ENCODE measurements at places on chromosomes 6 and 20.

GRCh38 chr20:34634392-34634791 is 42.5 kb downstream of the PIGU start:
- no peak for DNase-seq

- DNase-seq, result no peak
These were observed 444.7 kb downstream of the TENT5A start for GRCh38 chr6:81307651-81308214.

- DNase-seq, result no peak
These were observed 1.5 kb upstream of the SLC17A3 start for GRCh38 chr6:25875563-25875905.

DNA sequence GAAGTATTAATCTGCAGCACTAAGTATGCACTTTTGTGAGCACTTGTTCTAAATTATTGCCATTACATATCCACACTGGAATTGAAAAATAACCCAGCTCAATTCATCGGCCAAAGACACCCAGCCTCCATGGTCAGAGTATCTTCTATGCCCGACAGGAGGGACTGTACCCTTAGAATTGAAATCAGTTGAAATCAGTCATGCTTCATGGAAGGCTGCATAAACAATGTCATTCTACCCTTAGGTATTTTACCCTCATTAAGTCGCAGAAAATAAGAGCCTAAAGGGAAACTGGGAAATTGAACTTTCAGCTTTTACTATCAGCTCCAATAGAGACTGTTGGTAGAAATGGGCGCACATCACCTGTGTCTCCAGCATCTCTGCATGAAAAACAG is 2.9 kb upstream of the RAMACL start:
- no peak for DNase-seq

GRCh38 chr6:106540432-106540831 is 88.9 kb downstream of the RTN4IP1 start:
- no peak for DNase-seq

DNA sequence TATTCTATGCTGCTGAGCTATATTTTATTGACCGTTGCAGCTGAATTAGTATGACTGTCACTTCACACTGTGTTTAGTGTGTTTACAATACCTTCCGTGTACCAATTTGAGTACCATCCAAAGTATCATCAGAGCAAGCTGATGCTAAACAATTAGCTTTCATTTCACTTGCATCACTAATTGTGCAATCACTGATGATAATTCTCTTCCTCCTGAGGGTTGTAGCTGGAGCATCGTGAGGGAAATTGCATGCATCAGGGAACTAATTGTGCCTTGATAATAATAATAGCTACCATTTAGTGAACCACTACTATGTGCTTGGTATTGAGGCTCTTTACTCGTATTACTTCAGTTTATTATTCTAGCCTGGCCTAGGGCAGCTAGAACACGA is 384.8 kb upstream of the SOX4 start:
- DNase-seq, result no peak

DNA sequence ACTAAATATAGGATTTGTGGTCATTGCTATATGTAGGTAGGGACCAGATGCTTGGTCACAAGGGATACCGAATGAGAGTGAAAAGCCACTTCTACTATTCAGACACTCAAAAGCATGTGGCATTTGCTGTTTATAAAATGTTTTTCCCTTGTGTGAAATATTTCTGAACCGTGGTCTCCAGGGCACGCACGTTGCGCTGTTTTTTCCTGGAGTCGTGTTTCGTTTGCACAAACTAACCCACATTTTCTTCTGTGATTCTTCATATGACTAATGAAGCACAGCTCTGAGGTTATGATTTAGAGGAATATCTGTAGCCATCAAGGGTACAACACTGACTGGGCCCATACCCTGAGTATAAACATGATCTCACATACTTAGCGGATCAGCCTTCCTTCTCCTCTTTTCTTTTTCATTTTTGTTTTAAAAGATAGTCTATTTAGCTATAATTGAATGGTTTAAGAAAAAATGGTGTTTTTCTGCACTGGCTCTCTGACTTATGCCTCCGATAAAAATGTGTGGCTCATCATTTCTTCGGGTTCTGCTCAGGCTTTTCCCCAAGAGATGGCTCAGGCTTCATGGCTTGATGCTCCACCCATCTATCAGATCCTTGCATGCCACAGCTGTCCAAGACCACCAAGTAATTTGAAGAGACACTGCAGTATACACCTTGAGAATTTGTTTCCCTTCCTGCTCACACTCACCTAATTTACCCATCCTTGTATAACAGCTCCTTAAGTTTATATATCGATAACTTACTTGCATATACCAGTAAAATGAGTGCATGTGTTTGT is 59.9 kb upstream of the HBS1L start:
- no peak for DNase-seq

- no peak for DNase-seq
These were observed 6.0 kb upstream of the DSP start for GRCh38 chr6:7535498-7535897.

DNA sequence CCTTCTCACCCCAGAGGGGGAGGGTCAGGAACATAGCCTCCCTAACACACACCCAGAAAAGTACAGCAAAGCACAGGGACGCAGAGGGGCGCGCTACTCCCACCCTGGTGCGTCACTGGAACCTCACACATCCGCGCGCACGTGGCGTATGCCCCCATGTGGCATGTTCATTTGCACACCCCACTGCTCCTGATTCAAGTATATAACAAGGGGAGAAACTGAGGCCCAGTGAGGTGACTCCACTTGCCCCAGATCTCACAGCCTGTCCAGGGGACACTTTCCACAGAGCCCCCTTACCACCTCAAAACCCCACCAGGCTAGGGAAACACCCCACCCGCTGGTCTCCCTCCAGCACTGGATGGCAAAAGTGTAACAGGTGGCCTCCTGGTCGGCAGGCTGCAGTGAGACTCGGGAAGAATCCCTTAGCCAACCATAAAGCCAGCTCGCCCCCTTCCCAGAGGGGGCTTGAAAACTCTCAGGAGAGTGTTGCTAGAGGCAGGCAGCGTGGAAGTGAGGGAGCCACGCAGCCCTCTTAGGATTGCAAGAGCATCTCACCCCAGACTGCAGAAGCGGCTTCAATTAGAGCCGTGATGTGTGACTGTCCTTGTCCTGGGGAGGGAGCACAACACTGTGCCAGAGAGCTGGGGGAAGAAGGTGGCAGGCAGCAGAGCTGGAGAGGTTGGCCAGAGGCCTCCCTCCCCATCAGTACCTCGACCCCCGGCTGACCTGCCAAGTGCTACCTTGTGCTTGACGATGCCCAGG is at the start of gene GRM4:
Gene GRM4 (minus strand): TSS at position 67 of the 762 bp plus-strand sequence. CDS start 12,591 bp downstream, outside the sequence.
- DNase-seq, result no peak

DNA sequence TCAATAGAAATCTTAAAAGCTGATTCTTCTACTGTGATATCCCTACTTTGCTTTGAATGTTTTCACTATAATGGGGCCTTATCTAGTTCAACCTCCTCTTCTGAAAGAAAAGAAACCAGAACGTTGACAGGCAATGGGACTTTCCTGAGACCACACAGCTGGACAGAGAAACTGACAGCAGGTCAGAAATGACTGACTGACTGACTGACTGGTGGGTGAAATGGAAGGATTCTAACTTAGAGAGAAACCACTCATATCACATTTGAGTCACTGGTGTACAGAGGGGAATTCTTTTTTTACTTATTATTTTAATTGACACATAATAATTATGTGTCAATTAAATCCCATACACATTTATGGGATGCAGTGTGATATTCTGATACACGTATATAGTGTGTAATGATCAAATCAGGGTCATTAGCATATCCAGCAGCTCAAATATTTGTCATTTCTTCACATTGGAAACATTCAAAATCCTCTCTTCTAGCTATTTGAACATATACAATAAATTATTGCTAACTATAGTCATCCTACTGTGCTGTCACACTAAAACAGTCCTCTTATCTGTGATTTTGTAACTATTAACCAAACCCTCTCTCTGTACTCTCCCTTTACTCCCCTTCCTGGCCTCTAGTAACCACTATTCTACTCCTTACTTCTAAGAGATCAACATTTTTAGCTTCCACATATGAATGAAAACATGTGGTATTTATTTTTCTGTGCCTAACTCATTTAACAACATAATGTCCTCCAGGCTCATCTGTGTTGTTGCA is 64.8 kb upstream of the NRSN1 start:
- no peak for DNase-seq

- no peak for DNase-seq
These were observed 72.2 kb downstream of the RPP40 start for GRCh38 chr6:4931530-4932227.

DNA sequence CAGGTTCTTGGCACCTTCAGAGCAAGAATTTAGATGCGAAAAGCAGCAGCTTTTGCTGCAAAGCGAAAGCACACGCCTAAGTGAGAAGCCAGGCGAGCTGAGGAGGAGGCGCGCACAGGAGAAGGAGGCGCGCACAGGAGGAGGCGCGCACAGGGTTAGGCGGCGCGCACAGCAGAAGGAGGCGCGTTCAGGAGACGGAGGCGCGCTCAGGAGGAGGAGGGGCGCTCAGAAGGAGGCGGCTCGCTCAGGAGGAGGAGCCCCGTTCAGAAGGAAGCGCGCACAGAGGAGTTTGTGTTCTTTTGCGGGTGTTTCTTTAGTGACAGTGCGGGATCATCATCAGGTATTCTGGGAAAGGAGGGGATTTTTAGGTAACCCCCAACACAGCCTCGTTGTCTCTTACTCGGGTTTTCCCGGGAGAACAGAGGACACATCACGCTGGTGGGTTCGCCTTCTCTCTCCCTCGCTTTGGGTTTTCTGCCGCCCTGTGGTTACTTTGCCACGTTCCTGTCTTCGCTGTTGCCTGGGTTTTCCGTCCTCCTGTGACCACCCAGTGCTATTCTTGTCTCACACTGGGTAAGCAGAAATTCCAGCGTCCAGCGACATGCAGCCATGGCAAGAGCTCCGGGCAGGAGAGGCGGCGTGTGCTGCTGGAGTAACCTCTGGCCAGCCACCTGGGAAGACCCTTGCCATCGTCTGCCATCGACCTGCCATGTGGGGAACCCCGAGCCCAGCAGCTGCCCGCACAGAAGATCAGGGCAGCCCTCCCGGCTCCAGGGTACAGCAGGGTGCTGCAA is 47.0 kb downstream of the WDR27 start:
- peak; percentile 74 for DNase-seq

GRCh38 chr6:88855541-88856147 is 107.8 kb downstream of the RNGTT start:
- DNase-seq, result no peak

- DNase-seq, result no peak
These were observed 78.0 kb downstream of the VEGFA start for GRCh38 chr6:43847741-43848630.

GRCh38 chr6:96926425-96926824 is 1.9 kb downstream of the KLHL32 start:
- DNase-seq, result no peak

DNA sequence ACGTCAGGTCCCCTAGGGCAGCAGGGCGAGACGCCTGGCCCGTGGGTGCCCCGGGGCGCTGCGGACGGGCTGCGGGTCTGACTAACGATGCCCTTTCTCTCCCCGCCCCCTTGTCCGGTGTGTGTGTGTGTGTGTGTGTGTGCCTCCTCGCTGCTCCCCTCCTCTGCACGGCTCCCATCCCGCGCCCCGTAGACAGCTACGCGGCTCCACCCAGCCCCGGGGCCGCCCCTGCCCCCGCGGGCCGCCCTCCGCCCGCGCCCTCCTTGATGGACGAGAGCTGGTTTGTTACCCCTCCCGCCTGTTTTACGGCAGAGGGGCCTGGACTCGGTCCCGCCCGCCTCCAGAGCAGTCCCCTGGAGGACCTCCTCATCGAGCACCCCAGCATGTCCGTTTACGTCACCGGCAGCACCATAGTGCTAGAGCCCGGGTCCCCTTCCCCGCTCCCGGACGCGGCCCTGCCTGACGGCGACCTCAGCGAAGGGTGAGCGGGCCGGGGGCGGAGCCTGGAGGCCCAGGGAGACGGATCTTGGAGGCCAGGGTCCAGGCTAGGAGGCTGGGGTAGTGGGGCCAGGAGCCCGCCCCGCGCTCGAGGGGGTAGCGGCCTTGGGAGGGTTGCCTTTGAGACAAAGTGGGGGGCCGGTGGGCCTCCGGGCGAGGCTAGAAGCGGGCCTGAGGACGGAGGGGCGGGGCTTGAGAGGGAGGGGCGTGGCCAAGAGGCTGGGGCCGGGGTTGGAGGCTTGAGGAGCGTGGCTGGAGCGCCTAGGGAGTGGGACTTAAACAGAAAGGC is 5.1 kb downstream of the TP53INP2 start:
- peak; percentile 72 for DNase-seq

- DNase-seq, result peak; percentile 78
These were observed 256.5 kb upstream of the RREB1 start for GRCh38 chr6:6851059-6851948.

GRCh38 chr20:25129428-25129827 is 47.5 kb upstream of the VSX1 start:
- DNase-seq, result no peak

DNA sequence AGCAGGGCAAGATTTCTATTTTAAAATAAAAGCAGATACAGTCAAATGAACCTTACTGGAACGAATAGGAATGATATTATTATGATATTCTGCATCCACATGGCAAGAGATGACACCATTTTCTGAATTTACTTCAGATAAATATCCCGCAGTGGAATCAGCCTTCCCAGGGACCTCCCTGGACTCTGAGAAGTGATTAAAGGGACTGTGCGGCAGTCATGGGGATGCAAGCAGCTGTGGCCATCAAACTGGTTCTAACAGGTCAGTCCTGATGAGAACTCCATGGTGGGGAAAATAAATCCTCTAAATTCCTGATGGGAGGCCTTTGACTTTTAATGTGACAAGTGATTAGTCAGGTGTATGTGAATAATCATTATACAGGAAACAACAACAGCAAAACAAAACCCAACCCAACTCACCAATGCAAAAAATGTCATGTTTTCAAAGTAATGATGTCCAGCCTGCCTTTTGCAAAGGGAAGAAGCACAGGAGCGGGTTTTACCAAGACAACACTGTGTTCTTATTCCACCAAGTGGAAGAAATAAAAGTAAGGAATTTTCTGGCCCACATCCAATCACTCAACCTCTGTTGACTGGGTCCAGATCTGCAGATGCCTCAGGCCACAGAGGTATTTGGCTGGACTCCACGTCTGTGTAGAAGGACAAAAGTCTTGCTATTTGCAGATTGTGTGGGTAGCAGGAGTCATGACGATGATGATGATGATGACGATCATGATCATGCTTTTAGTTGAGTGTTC is 61.9 kb upstream of the CITED2 start:
- peak; percentile 15 for DNase-seq

- no peak for DNase-seq
These were observed 232.5 kb downstream of the TFAP2C start for GRCh38 chr20:56861590-56861989.

DNA sequence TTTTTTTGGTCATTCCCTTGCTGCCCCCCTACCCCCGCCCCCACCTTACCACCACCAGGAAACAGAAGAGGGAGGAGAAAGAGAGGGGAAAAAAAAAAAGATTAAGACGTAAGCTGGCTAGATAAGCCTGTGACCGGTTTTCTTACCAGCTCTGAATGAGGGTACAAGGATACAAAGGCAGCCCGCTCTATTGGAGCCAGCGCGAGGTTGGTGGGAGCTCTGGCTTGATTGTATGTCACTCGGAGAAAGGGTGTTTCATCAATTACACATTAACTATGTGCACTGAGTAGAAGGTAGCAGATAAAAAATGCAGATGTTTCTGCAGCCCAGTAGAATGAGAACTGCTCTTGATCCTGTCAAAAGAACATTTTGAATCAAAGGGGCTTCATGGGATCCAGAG is 28.6 kb upstream of the OLIG3 start:
- DNase-seq, result no peak

GRCh38 chr20:32991383-32991782 is 12.8 kb downstream of the SUN5 start:
- DNase-seq, result no peak

Data from dermis microvascular lymphatic vessel endothelial cell (primary cell).